ENCODE measurements at places on chromosomes 1 and 21.

DNA sequence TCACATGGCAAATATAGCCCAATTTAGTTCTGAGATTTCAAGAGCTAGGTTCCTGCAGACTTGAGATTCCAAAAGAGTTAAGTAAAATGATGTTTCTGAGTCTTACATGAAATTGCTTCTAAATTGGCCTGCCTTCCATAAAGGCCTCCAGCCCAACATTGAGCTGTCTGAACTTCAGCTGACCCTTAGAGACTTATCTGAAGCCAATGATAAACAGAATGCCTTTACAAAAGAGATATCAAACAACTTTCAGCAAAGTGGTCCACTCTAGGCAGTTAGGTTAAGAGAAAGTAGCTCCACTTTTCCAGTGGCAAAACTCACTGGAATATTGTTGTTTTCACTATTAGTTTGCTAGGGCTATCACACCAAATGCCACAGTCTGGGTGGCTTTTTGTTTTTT lies 6.3 kb upstream of the RC3H1 start:
- DNase-seq = no peak

DNA sequence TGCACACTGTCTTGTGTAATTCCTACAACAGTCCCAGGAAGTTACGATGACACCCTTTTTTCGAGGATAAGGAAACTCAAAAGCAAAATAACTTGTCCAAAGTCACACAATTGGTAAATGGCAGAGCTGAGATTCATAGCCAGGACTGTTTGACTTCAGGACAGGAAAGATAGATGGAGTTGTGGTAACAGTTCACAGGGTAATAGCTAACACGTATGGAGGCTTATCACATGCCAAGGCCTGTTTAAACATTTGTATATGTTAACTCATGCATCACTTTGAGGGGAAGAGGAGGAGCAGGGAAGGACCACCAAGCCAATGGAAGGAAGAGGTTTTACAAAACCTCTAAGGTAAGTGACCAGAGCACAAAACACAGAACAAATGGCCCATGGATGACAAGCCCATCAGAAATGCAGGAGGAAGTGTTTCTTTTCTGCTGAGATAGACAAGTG lies 2.8 kb downstream of the DHCR24 start:
- DNase-seq = no peak

DNA sequence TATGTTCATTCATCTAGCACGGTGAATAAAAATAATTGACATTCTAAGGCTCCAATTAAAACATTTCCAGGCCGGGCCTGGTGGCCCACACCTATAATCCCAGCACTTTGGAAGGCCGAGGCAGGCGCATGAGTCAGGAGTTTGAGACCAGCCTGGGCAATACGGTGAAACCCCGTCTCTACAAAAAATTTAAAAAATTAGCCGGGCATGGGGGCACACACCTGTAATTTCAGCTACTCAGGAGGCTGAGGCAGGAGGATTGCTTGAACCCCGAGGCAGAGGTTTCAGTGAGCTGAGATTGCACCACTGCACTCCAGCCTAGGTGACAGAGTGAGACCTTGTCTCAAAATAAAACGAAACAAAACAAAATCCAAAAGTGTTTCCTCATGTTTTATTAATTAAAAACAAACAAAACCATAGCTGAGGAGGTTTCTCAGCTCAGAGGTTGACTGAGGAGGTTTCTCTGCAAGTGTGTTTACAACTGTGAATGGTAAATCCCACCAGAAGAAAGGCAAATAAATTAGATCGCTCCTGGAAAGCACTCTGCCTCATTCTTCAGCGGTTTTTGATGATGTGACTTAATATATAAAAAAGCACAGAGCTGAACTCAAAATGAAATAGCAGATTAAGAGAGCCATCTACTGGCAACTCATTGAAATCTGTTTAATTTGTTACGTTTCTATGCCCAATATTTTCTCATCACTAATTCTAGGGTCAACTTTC lies 37.7 kb upstream of the ATG4C start:
- DNase-seq = no peak

GRCh38 chr1:39828734-39829133 lies 40.1 kb upstream of the BMP8B start:
- no peak for DNase-seq

GRCh38 chr1:183979437-183979836 lies 58.1 kb downstream of the COLGALT2 start:
- no peak for DNase-seq

GRCh38 chr1:179002552-179003345 lies 22.9 kb upstream of the FAM20B start:
- peak; percentile 38 for DNase-seq

DNA sequence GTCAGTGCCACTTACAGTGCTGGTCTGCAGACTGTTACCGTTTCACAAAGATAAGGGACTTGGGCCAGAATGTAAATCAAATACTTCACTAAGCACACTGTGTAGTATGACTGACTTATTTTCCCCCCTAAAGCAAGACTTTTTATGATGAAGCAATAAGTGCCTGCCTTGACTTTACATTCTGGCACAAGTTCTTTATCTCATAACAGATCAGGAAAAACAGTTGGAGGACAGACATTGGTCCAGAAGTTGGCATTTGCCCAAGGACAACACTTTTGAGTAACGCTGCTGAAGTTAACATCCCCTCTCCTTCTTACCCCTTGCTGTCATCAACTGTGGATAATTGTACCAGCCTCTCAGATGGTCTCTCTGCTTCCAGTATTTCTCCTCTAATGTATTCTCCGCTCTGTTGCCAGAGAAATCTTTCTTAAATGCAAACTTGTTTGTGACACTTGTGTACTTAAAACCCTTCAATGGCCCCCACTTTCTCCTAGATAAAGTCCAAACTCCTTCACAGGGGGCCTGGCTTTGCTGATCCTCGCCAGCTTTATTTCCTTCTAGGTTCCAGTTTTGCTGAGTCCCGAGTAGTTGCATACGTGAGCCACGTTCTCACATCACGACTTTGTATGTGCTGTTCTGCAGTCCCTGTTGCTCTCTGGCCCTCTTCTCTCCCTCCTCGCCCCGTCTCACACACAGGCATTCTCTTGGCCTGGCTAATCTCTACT lies 45.7 kb downstream of the S1PR1 start:
- DNase-seq = no peak

- DNase-seq = no peak
Measured at GRCh38 chr1:154304664-154305337, 16.1 kb upstream of the AQP10 start.

GRCh38 chr1:68322096-68322495 lies 89.8 kb upstream of the WLS start:
- DNase-seq = no peak

DNA sequence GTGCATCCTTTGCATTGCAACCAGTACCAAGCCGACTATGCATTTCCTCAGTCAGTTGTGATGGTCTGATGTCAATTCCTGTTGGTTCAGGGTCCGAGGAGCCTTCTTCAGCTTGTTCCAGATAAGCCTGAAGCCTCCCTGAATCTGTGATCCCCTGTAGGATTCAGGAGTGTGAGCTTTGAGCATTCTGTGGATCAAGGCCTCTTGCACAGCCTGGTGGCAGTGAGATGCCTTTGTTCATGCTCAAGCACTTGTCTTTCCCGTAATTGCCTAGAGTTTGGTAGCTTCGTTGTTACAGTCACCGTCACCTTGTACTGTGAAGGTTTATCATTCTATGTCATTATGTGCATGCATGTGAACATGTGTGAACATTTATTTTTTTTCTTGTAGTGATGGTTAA lies 103.5 kb downstream of the PBX1 start:
- DNase-seq = no peak

DNA sequence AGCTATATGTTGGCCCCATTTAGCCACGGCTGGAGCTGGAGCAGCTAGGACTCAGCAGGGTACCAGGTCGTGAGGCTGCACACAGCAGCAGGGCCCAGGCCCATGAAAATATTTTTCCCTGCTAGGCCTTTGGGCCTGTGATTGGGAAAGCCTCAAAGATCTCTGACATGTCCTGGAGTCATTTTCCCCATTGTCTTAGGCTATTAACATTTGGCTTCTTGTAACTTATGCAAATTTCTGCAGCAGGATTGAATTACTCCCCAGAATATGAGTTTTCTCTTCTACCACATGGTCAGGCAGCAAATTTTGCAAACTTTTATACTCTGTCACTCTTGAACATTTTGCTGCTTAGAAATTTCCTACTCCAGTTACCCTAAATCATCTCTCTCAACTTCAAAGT lies 11.2 kb downstream of the CFHR2 start:
- no peak for DNase-seq
